ENCODE measurements at places on chromosomes 2 and 18.
A peak's percentile ranks its signal among the peaks of the same experiment; 100 is the strongest.

- no peak overlapping the region for H3K4me3 ChIP-seq
- no peaks in the 10 kb centered on the region for H3K36me3 ChIP-seq
- no peaks in the 10 kb centered on the region for H3K4me1 ChIP-seq
Observed at GRCh38 chr2:14423145-14423906, 209.2 kb upstream of the LRATD1 start.

GRCh38 chr2:33047939-33048338 lies 101.2 kb downstream of the LTBP1 start:
- no peaks in the 10 kb centered on the region for H3K4me1 ChIP-seq
- H3K27me3 ChIP-seq = peaks cover 4% of the 10 kb centered on the region
- no peak for DNase-seq

- H3K27me3 ChIP-seq = peaks cover 4% of the 10 kb centered on the region
- no peaks in the 10 kb centered on the region for H3K4me1 ChIP-seq
- no peak for DNase-seq
- no peak overlapping the region for H3K4me3 ChIP-seq
Observed at GRCh38 chr2:224046752-224047151, 7.7 kb upstream of the SERPINE2 start.

- no peaks in the 10 kb centered on the region for H3K27me3 ChIP-seq
- H3K27ac ChIP-seq = no peak overlapping the region
- DNase-seq = no peak
- H3K4me1 ChIP-seq = no peaks in the 10 kb centered on the region
- H3K36me3 ChIP-seq = no peaks in the 10 kb centered on the region
Observed at GRCh38 chr18:55251254-55251971, 292.2 kb upstream of the CCDC68 start.

DNA sequence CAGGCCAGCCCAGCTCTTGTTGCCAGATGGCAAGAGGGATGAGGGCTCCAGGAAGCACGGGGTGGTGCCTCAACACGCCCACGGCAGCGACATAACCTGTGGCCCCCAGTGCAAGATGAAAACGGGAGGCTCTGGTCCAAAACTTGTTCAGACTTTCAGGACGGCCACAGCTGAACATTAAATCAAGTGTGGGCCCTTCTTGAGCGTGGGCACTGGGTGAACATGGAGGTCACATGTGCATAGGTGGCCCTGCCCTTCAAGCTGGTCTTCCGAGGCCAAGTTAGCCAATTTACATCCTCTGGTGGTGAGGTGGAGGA lies 77.5 kb downstream of the NDUFA10 start:
- peaks cover 11% of the 10 kb centered on the region for H3K4me1 ChIP-seq
- peaks cover 3% of the 10 kb centered on the region for H3K36me3 ChIP-seq
- no peak overlapping the region for H3K27ac ChIP-seq
- no peaks in the 10 kb centered on the region for H3K27me3 ChIP-seq

- no peak for DNase-seq
- no peak overlapping the region for H3K27ac ChIP-seq
- no peaks in the 10 kb centered on the region for H3K36me3 ChIP-seq
- H3K4me1 ChIP-seq = peaks cover 6% of the 10 kb centered on the region
- H3K27me3 ChIP-seq = no peaks in the 10 kb centered on the region
Observed at GRCh38 chr2:108594982-108595464, 60.8 kb downstream of the LIMS1 start.

DNA sequence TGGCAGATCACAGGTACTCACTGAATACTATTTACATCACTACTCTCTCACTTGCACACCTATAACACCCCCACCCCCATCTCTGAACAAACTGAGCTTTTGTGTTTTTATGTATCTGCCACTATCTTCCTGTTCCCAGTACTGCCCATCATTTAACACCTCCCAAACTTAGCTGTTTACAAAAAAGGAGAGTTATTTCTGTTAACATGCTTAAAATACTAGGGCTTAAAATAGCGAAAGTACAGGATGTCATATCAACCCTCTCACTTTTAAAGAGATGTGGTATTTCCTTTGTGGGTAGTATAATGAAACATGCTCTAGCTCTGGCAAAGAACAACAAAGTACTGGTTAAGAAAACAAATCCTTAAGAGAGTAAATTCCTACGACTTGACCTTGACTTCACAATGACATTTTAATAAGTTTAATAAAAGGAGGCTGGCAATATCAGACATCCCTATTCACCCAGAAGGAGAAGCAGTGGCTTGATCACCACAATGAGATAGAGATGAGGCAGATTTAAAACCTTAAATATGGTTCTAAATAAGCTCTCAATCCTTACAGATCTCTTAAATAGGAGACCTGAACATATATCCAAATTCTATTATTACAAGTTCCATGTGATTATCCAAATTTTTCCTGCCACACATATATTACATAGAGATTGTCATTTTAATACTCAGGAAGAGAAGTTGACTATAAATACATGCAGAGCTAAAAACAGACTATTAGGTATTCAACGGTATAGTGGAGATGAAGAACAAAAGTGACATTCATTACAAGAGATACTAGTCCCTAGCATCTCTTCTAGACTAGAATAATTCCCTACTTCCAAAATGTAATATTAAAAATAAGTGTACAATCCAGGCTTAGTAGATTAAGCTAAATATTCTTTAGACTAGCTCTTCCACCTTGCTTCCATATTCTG lies 36.9 kb downstream of the TRAK2 start:
- peak overlapping the region; percentile 4 for H3K4me3 ChIP-seq
- H3K36me3 ChIP-seq = no peaks in the 10 kb centered on the region
- peaks cover 29% of the 10 kb centered on the region for H3K4me1 ChIP-seq
- no peaks in the 10 kb centered on the region for H3K27me3 ChIP-seq
- H3K27ac ChIP-seq = no peak overlapping the region

DNA sequence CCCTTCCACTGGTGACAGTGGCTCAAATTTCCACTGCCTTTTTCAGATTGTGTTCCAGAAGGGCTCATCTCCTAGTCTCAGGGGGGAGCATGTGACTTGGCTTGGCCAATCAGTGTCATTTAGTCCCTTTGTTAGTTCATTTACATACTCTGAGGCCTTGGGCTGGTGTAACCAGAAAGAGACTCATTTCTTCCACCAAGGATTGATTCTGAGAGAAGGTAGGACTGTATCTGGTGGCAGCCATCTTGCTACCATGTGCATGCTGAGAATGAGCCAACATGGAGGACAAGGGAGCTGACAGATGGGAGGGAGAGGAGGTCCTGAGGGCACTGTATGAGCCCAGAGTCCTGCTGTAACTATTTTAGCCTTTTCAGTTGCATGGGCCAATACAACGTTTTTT lies 191.7 kb downstream of the THSD7B start:
- H3K27me3 ChIP-seq = no peaks in the 10 kb centered on the region
- no peaks in the 10 kb centered on the region for H3K4me1 ChIP-seq
- H3K27ac ChIP-seq = no peak overlapping the region
- DNase-seq = no peak
- no peaks in the 10 kb centered on the region for H3K36me3 ChIP-seq

- no peak overlapping the region for H3K4me3 ChIP-seq
- no peaks in the 10 kb centered on the region for H3K4me1 ChIP-seq
- peaks cover 3% of the 10 kb centered on the region for H3K36me3 ChIP-seq
- no peak for DNase-seq
- no peak overlapping the region for H3K27ac ChIP-seq
Observed at GRCh38 chr2:58135861-58136260, 89.3 kb downstream of the VRK2 start.

GRCh38 chr18:58205443-58206160 lies 161.6 kb downstream of the NEDD4L start:
- no peak for DNase-seq
- H3K36me3 ChIP-seq = no peaks in the 10 kb centered on the region
- no peak overlapping the region for H3K27ac ChIP-seq
- H3K4me3 ChIP-seq = no peak overlapping the region
- H3K4me1 ChIP-seq = no peaks in the 10 kb centered on the region

- H3K36me3 ChIP-seq = no peaks in the 10 kb centered on the region
- no peaks in the 10 kb centered on the region for H3K27me3 ChIP-seq
Observed at GRCh38 chr2:9738535-9739496, 104.5 kb upstream of the TAF1B start.

- H3K27me3 ChIP-seq = no peaks in the 10 kb centered on the region
- peaks cover 3% of the 10 kb centered on the region for H3K4me1 ChIP-seq
- no peak overlapping the region for H3K27ac ChIP-seq
- DNase-seq = no peak
- no peaks in the 10 kb centered on the region for H3K36me3 ChIP-seq
Observed at GRCh38 chr2:135998879-135999278, 13.5 kb upstream of the DARS1 start.

DNA sequence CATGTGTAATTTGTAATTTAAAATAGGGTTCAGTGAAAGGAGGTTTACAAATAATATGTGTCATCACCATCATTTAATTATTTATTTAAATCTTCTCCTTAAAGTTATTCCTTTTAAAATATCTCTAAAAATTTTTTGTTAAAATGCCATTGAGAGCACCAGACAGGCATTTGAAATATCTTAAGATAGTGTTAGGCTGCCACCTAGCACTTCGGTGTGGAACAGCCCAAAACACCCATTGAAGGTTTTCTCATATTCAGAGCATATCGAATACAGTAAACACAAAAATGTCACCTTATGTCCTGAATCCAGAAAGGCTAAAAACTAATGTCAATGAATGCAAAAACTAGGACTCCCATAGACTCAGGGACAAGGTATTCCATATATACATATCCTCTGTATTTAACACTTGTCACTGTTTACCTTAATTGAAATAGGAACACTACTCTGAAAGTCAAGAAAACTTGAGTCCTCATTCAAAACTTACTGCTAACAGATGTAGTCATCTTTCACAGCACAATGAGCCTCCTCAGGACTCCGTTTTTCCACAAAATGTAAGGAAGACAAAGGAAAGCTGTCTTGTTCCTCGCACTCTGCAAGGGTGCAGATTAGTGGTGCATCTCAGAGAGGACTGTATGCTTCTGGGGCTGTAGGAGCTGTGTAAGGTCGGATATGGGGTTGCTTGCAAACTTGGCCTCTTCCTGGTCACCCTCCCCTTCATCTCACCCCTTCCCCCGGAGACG lies 329.5 kb downstream of the PAX3 start:
- H3K27ac ChIP-seq = no peak overlapping the region
- no peak for DNase-seq
- no peaks in the 10 kb centered on the region for H3K36me3 ChIP-seq
- H3K4me3 ChIP-seq = no peak overlapping the region

GRCh38 chr2:107712857-107713256 lies 113.8 kb upstream of the RGPD4 start:
- H3K27me3 ChIP-seq = no peaks in the 10 kb centered on the region
- no peak for DNase-seq
- no peak overlapping the region for H3K27ac ChIP-seq
- H3K4me3 ChIP-seq = no peak overlapping the region

DNA sequence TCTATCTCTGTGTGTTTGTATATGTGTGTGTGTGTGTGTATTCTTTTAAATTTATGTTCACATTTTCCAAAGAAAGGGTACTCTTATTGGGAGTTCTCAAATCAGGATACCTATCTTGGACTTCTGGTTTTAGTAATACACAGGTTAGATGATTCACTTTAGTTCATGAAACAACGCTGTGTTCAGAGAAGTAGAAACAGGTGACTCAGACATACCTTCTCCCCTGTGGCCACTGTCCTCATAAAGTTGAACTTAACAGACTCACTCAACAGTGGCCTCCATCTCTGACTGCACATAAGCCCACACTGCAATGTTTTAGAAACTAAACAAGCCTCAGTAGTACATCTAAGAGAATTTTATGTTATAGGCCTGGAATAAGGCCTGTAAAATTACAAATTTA lies 566.6 kb upstream of the VRK2 start:
- no peak overlapping the region for H3K27ac ChIP-seq
- no peaks in the 10 kb centered on the region for H3K36me3 ChIP-seq
- no peak overlapping the region for H3K4me3 ChIP-seq
- DNase-seq = no peak
- no peaks in the 10 kb centered on the region for H3K27me3 ChIP-seq

GRCh38 chr2:38406597-38407110 lies 29.6 kb upstream of the ATL2 start:
- H3K27me3 ChIP-seq = no peaks in the 10 kb centered on the region
- H3K36me3 ChIP-seq = no peaks in the 10 kb centered on the region
- no peak overlapping the region for H3K27ac ChIP-seq

- no peak overlapping the region for H3K4me3 ChIP-seq
- no peak for DNase-seq
- no peaks in the 10 kb centered on the region for H3K36me3 ChIP-seq
- no peaks in the 10 kb centered on the region for H3K4me1 ChIP-seq
- H3K27me3 ChIP-seq = no peaks in the 10 kb centered on the region
Observed at GRCh38 chr2:233691443-233692433, 952 bp upstream of the UGT1A6 start.

GRCh38 chr2:208013285-208014178 lies 11.8 kb downstream of the PLEKHM3 start:
- no peaks in the 10 kb centered on the region for H3K36me3 ChIP-seq
- no peak overlapping the region for H3K4me3 ChIP-seq
- no peak overlapping the region for H3K27ac ChIP-seq
- DNase-seq = no peak
- no peaks in the 10 kb centered on the region for H3K4me1 ChIP-seq

DNA sequence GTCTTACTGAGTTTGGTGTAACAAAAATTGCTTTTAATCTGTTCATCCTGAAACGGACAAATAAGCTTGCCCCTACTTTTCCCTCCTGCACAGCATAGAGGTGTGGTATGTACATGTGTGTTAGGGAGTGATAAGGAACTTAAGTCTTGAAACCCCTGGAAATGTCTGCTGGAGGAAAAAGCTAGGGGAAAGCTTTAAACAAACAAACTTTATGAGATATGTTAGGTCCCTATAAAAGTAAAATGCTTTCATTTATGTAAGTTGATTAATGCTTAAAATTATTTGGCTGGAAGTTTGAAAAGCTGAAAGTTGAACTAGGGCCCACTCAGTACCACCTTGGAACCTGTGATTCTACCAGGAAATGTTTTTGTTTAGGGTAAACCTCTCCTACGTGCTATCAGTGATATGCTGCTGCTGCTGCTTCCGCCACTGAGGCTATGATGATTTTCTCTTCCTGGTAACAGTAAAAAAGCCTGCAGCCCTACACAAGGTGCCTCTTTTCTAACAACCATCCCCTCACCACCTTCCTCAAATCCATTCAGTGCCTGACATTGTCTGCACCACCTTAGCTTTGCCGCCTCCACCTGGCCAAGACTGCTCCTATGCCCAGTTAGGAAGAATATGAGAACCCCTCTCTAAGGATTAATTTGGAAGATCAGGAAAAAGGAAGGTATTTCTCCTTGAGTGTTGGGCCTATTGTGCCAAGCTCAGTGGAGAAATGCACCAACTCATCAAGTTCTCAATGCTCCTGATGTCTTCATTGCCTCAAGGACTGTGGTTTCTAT lies 2.5 kb upstream of the YES1 start:
- peaks cover 17% of the 10 kb centered on the region for H3K4me1 ChIP-seq
- H3K36me3 ChIP-seq = no peaks in the 10 kb centered on the region
- H3K27ac ChIP-seq = no peak overlapping the region
- no peak overlapping the region for H3K4me3 ChIP-seq
